ENCODE measurements at places on chromosomes 6 and 20. TPM values are rescaled to one million over a fixed set of nuclear protein-coding genes. Genes with fewer than 3 reads are reported as not detected.

Gene VWA7
- total RNA-seq, result 7.8 TPM

Gene BNIP5
- not detected for total RNA-seq

- DNase-seq, result no peak
- H3K4me1 ChIP-seq, result peaks cover 10% of the 10 kb centered on the region
- no peaks in the 10 kb centered on the region for H3K27me3 ChIP-seq
Observed at GRCh38 chr6:125668071-125668470, 81.4 kb upstream of the HEY2 start.

Gene BFSP1
- 0.46 TPM for total RNA-seq

DNA sequence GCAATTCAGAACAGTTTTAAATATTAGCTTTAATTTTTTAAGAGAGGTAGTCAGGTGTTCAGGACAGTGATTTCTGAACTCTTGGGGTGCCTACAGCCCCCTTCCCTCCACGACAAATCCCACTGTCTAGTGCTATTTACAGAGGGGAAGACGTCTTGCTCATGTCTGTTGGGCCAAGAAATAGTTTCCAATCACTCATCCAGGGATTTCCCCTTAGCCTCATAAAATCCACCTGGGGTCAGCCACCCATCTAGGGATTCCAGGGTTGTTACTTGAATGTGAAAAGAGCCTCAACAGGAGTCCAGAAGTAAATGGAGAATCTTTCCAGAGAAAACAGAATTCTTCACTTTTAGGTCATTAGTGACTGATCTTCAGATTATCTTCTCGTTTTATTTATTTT, 37.0 kb downstream of the BICRAL start:
- H3K27ac ChIP-seq, result peak overlapping the region; percentile 77
- no peak for DNase-seq
- H3K36me3 ChIP-seq, result no peaks in the 10 kb centered on the region
- no peak overlapping the region for H3K4me3 ChIP-seq
